AG09309 (cell line): ENCODE measurements at places on chromosomes 3 and 15.

DNA sequence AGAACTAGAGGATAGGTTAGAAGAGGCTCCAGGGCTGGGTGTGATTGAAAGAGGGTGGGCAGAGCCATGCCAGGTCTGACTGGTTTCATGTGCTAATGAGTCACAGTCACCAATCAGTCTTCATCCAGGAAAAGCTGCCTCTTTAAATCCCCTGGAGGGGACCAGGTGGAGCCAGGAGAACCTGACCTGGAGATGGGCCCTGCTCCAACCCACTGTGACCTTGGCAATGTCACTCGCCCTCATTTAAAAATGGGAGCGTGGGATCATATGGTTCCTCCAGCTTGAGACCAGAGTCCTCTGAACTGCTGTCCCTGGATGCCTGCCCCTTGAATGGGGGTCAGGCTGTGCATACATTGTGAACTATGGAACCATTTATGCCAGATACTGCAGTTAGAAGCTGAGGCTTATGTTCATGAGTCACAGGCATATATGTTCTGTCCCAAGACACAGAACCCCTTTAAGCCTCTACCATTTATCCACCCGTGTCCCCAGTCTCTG, 23.0 kb downstream of the HES1 start:
- no peak for DNase-seq

- no peak for DNase-seq
Observed at GRCh38 chr3:53808496-53808895, 37.7 kb downstream of the CHDH start.

DNA sequence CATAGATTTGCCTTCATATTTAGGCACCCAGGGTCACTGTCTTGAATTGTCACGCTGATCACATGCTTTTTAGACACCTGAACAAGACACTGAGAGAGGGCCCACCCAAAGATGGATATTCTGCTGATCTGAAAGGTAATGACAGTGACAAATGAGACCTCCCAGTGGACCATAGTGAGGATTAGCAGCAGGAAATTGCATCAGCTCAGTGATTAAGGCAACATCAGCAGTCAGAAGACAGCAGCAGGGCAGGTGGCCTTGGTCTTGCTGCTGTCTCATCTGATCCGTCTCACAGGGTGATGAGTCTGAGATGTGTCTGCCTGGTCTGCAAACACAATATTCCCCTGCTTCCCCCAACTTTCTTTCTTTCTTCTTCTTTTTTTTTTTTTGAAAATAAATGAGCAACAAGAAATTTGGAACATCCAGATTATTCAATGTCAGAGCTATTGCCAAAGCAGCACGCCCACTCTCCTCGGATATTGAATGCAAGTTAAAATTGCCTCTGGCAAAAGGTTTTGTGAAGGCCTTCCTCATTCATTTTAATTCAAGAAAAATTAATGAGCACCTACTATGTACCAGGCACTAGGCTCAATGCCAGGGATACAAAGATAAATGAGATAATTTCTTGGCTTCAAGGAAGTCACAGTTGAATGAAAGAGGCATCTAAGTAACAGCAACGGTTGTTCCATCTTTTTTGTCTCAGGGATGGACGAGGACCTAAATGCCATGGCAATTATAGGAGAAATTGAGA, 14.1 kb downstream of the OTOL1 start:
- DNase-seq, result no peak

DNA sequence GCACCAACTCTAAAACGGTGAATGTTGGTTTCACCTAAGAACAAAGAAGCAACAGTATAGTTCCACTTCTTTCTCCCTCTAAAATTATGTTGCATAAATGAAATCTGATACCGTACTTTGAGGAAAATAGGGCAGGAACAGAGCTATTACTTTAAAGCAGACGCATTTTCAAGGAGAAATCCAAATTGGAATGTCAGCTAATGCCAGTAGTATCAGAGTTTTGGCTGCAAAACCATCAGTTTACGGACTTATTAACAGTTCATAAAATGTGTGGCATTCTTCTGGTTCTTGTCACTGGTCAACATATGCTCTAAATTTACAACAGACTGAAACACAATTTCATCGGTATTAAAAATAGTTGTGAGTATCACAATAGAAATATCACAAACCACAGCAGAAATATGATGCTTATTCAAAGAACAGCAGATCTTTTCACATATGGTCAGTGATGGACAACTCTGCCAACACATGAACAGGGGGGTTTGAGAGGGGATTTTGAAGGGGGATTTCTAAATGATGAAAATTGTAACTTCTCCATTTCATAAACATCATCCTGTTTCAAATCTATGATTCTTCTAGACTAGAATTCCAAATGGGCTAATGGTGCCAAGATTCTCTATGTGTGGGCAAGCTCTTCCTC, 38.7 kb upstream of the ROBO2 start:
- no peak for DNase-seq

DNA sequence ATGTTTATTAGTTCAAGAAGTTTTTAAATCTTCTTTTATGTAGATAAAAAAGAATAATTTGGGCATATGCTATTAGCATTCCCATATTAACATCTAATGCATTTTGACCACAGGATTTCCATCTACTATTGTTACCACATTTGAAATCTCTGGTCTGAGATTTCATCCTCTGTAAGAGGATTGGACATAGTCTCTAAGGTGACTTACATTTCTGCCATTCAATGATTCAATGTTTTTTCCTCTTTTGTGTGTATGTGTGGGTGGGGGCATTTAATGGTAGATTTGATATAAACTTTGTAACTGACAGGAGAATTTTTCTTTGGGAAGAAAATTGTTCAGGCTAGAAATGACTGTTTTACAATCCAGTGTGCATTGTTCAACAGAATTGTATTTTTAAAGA, 307.3 kb upstream of the RBMS3 start:
- no peak for DNase-seq

GRCh38 chr15:71202712-71203111, 87.4 kb downstream of the THSD4 start:
- DNase-seq, result no peak

- no peak for DNase-seq
Observed at GRCh38 chr3:27345493-27345892, 23.7 kb downstream of the NEK10 start.

GRCh38 chr3:8846176-8846575, 76.8 kb upstream of the OXTR start:
- no peak for DNase-seq

- no peak for DNase-seq
Observed at GRCh38 chr3:88691081-88691480, 416.3 kb upstream of the EPHA3 start.

- no peak for DNase-seq
Observed at GRCh38 chr3:47370887-47371697, 9.7 kb upstream of the PTPN23 start.

DNA sequence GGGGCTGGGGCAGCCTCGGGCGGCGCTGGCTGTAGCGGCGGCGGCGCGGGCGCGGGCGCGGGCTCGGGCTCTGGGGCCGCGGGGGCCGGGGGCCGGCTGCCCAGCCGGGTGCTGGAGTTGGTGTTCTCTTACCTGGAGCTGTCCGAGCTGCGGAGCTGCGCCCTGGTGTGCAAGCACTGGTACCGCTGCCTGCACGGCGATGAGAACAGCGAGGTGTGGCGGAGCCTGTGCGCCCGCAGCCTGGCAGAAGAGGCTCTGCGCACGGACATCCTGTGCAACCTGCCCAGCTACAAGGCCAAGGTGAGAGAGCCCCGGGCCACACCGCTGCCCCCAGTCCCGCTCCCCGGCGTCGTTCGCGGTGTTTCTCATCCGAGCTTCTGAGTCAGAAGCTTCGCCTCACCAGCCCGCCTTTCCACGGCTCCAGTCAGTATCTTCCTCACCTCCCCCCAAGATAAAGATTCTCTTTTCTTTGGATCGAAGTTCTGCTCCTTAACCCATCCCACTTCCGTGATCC, 600 bp downstream of the FBXO45 start:
- no peak for DNase-seq
